Activated T-cell treated with anti-CD3 and anti-CD28 coated beads, Interleukin-2, amount 50 U/mL, for 48 hours (primary cell): ENCODE measurements at places on chromosomes 4 and X.

DNA sequence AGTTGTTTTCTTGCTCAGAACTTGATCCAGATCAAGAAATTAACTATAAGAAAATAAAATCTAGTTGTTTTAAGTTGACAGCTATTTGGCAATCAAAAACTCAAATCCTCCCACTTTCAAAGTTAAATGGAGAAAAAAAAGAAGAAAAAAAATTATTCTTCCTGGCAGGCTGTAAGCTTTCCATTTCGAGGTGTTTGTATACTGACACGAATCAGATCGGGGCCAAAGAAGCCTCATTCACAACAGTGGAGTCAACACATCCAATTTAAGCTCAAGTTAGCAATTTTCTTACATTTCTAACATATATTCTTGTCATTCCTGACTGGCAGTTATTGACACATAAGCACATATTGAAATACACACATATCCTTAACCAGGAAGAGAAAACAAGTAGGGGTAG, 119.4 kb downstream of the UNC5C start:
- DNase-seq, result no peak

DNA sequence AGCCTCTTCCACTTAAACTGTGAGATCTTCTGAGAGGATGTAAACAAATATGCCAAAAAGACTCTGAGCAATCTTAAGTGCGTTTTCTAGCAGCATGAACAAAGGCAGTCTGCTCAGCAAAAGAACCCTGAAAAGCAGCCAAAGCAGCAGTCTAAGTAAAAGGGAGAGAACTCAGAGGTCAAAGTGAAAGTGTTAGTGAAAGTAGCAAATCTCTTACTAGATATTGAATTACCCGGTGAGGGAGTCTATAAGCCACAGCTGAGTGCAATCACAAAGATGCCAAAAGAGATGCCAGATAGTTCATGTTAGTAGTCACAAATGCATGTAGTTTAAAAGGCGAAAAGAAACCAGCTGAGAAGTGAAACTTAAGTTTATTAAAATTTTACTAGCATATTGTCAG, 7.9 kb upstream of the GNRHR start:
- no peak for DNase-seq

DNA sequence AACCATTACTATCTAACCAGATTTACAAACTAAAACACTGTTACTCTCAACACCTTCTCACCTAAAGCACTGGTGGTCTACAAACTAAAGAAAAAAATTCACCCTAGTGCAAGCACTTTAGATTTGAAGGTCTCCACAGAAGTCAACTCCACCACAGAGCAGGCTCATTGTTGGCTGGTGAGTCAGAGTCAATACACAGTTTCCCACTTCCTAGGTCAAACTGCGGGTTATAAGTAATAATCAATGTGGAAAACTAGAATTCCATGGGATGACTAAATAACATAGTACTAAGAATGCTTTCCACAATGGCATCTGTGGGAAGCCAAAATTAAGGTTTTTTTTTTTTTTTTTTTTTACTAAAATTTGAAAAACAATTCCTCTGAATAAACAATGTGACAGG, 191.8 kb downstream of the PDGFC start:
- DNase-seq, result no peak

GRCh38 chr4:164948975-164949374, 28.5 kb downstream of the TRIM61 start:
- DNase-seq, result no peak

DNA sequence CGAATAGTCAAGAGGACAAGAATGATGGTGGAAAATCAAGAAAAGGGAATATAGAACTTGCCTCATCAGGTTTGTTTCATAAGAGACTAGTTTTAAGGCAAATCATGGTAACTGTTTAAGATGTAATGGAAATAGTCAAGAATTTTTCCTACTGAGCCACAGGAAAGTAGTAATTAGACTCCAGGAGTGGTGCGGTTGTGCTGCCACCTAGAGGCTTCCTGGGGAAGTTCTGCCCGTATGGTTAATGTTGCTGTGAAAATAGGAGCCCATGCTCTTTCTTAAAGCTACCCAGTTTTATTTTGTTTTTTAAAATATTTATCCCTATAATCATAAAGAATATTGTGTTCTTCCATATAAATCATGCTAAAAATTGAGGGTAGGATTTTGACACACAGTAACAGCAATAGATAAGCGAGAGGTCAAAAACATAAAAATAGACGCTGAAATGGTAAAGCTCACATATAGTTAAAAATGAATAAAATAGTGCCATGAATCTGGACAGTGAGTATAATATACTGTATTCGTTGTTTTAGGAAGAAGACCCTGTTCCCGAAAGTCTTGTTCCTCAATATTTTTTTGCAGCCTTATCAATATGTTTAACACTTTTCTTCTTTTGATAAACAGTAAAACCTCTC, 87.0 kb downstream of the PHOX2B start:
- DNase-seq, result peak; percentile 53
